Smooth muscle cell of trachea (primary cell): ENCODE measurements at places on chromosomes 12 and 14. TPM values are rescaled to one million over a fixed set of nuclear protein-coding genes. Genes with fewer than 3 reads are reported as not detected.

GSG1 gene
- total RNA-seq, result 0.44 and 0.66 TPM in 2 replicates

ENO2 gene
- 20.1 and 29.3 TPM in 2 replicates for total RNA-seq

KDM5A gene
- 63.8 and 71.4 TPM in 2 replicates for total RNA-seq

IKZF4 gene
- total RNA-seq, result 1.2 and 1.7 TPM in 2 replicates

MFAP5 gene
- 12.5 and 14.9 TPM in 2 replicates for total RNA-seq

POTEM gene
- not detected in 2 replicates for total RNA-seq

MIP gene
- total RNA-seq, result not detected in 2 replicates

SLC24A4 gene
- under 0.01 TPM in 2 replicates for total RNA-seq

ANKRD13A gene
- 137 and 211 TPM in 2 replicates for total RNA-seq

KERA gene
- not detected in 2 replicates for total RNA-seq

KCNJ8 gene
- 7.3 and 10.6 TPM in 2 replicates for total RNA-seq

SLC17A8 gene
- not detected in 2 replicates for total RNA-seq

EIF2S3B gene
- 0.83 and 0.87 TPM in 2 replicates for total RNA-seq

BHLHE41 gene
- total RNA-seq, result 0.87 and 3.1 TPM in 2 replicates

MGP gene
- 3.5 and 4.1 TPM in 2 replicates for total RNA-seq

EXOC5 gene
- 57.1 and 77.7 TPM in 2 replicates for total RNA-seq

KRT74 gene
- not detected in 2 replicates for total RNA-seq

CCNK gene
- total RNA-seq, result 28.3 and 42.3 TPM in 2 replicates

SLC6A13 gene
- total RNA-seq, result 0.17 TPM in 1 of 2 replicates, not detected in the other

PTHLH gene
- 0.83 and 1.9 TPM in 2 replicates for total RNA-seq

TOMM20L gene
- total RNA-seq, result not detected in 2 replicates

KRT2 gene
- not detected in 2 replicates for total RNA-seq

TSHR gene
- total RNA-seq, result 0.33 TPM in 1 of 2 replicates, not detected in the other

FERMT2 gene
- 94.3 and 100 TPM in 2 replicates for total RNA-seq

RBP5 gene
- 0.33 TPM in 1 of 2 replicates, not detected in the other for total RNA-seq

TEX52 gene
- total RNA-seq, result not detected in 2 replicates

OTUB2 gene
- 1.7 and 2.8 TPM in 2 replicates for total RNA-seq

IFNG-AS1 gene
- not detected in 2 replicates for total RNA-seq

HOXC13 gene
- not detected in 2 replicates for total RNA-seq

CKB gene
- 48.6 and 78.4 TPM in 2 replicates for total RNA-seq

CFAP54 gene
- total RNA-seq, result 2.8 and 3.1 TPM in 2 replicates

PRKD1 gene
- 11.7 and 13.5 TPM in 2 replicates for total RNA-seq

TAS2R7 gene
- total RNA-seq, result not detected in 2 replicates

CABP1 gene
- total RNA-seq, result 0.66 and 1.9 TPM in 2 replicates

CDCA4 gene
- total RNA-seq, result 9.6 and 19.6 TPM in 2 replicates

RNASE7 gene
- total RNA-seq, result 0.17 TPM in 1 of 2 replicates, not detected in the other

FSCB gene
- under 0.01 TPM in 1 of 2 replicates, not detected in the other for total RNA-seq

CMKLR1 gene
- 0.33 TPM in 1 of 2 replicates, not detected in the other for total RNA-seq

DTX1 gene
- total RNA-seq, result 0.83 TPM in 1 of 2 replicates, not detected in the other

B3GNT4 gene
- total RNA-seq, result 0.33 TPM in 1 of 2 replicates, not detected in the other

CEP170B gene
- total RNA-seq, result 14.7 and 28.0 TPM in 2 replicates

SERPINA3 gene
- 0.15 and 3.5 TPM in 2 replicates for total RNA-seq

KRT3 gene
- total RNA-seq, result not detected in 2 replicates

MYH6 gene
- total RNA-seq, result not detected in 2 replicates

FBXW8 gene
- 20.9 and 27.1 TPM in 2 replicates for total RNA-seq

SYNE3 gene
- total RNA-seq, result 42.5 and 44.0 TPM in 2 replicates

PMCH gene
- total RNA-seq, result not detected in 2 replicates

NTF3 gene
- 0.50 TPM in 1 of 2 replicates, not detected in the other for total RNA-seq

CEP83 gene
- 8.9 and 18.8 TPM in 2 replicates for total RNA-seq

TMEM106C gene
- total RNA-seq, result 71.8 and 130 TPM in 2 replicates

SMIM41 gene
- 4.5 and 4.8 TPM in 2 replicates for total RNA-seq

MARK3 gene
- 83.9 and 112 TPM in 2 replicates for total RNA-seq

DIO2 gene
- total RNA-seq, result 6.0 and 16.1 TPM in 2 replicates

CLEC2A gene
- not detected in 2 replicates for total RNA-seq

PAN2 gene
- total RNA-seq, result 21.5 and 30.3 TPM in 2 replicates

RBMS2 gene
- total RNA-seq, result 16.4 and 18.2 TPM in 2 replicates

YAF2 gene
- total RNA-seq, result 11.1 and 14.5 TPM in 2 replicates

CD69 gene
- not detected in 2 replicates for total RNA-seq
